ENCODE measurements at places on chromosomes 3 and 15. TPM values are rescaled to one million over a fixed set of nuclear protein-coding genes. Genes with fewer than 3 reads are reported as not detected.

The UACA gene
- 68.4 TPM for total RNA-seq

The TRPM1 gene
- not detected for total RNA-seq

The TIMP4 gene
- total RNA-seq, result 14.6 TPM

The MYO9A gene
- 10.4 TPM for total RNA-seq

The FURIN gene
- 47.3 TPM for total RNA-seq

The ITPKA gene
- 1.4 TPM for total RNA-seq

The CDHR4 gene
- 0.30 TPM for total RNA-seq

The CALML4 gene
- total RNA-seq, result 6.9 TPM

The ACOX2 gene
- 10.8 TPM for total RNA-seq

The SHC4 gene
- total RNA-seq, result 1.1 TPM

The SH3GL3 gene
- total RNA-seq, result 0.68 TPM

The SNX22 gene
- 1.5 TPM for total RNA-seq

The HYAL1 gene
- total RNA-seq, result 0.31 TPM

The CHAC1 gene
- 6.9 TPM for total RNA-seq

The ZNF717 gene
- total RNA-seq, result 3.0 TPM

The SLC24A5 gene
- not detected for total RNA-seq

The IGSF11 gene
- total RNA-seq, result 4.8 TPM

The GAP43 gene
- not detected for total RNA-seq

The CISH gene
- 0.48 TPM for total RNA-seq

The CYP1A1 gene
- total RNA-seq, result 3.1 TPM

The KY gene
- not detected for total RNA-seq

The FAM81A gene
- 17.3 TPM for total RNA-seq

The NUSAP1 gene
- total RNA-seq, result 74.9 TPM

The UBE2E1 gene
- 95.8 TPM for total RNA-seq

The FOXL2NB gene
- total RNA-seq, result 1.4 TPM

The TEX264 gene
- 70.4 TPM for total RNA-seq

The NPHP3 gene
- total RNA-seq, result 8.7 TPM

The FAM107A gene
- not detected for total RNA-seq

The RGMA gene
- 0.39 TPM for total RNA-seq

The GRK7 gene
- not detected for total RNA-seq

The PEAK1 gene
- total RNA-seq, result 12.6 TPM

The KCNMB3 gene
- total RNA-seq, result 0.91 TPM

The CCDC80 gene
- 50.9 TPM for total RNA-seq

The WDR93 gene
- total RNA-seq, result 0.20 TPM

The ZBTB47 gene
- total RNA-seq, result 6.0 TPM

The XIRP1 gene
- total RNA-seq, result 0.07 TPM

The ATP10A gene
- 6.8 TPM for total RNA-seq

Data from A549 treated with DMSO at 1 μM for 4 hours (cell line).